ENCODE measurements at places on chromosomes 6 and 20.

GRCh38 chr6:110643175-110643574 lies 166.8 kb upstream of the SLC22A16 start:
- no peak for DNase-seq

GRCh38 chr6:13478525-13478966 lies 8.9 kb downstream of the GFOD1 start:
- peak; percentile 42 for DNase-seq

- DNase-seq, result no peak
These were observed 2.6 kb upstream of the MRGBP start for GRCh38 chr20:62793757-62794006.

DNA sequence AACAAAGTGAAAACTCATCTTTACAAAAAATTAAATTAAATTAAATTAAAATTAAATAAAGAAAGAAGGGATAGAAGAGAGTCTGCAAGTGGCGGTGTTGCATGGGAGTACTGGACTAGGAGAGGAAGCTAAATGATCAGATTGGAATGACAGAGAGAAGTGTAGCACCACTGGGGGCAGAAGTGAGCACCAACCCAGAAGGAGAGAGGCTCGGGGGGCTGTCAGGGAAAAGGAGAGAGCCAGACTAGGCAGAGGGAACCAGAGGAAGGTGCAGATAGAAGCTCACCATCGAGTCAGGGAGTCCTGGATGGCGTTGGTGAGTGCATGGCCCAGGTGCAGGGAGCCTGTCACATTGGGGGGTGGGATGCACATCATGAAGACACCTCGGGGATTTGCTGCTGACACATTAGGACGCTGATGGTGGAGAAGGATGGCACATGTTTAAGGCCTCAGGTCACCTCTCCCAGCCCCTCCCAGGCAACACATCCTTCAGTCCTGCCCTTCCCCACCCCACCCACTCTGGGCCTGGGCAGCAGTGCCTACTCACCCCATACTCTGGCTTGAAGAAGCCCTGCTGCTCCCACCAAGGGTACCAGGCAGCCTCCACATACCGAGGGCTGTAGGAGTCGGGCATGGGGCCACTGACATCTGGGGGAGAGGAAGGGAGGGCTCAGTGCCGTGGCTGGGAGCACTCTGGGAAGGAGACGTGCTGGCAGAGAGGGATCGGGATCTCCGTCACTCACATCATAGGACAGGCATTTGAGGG lies 4.0 kb downstream of the VARS1 start:
- DNase-seq, result peak; percentile 70

DNA sequence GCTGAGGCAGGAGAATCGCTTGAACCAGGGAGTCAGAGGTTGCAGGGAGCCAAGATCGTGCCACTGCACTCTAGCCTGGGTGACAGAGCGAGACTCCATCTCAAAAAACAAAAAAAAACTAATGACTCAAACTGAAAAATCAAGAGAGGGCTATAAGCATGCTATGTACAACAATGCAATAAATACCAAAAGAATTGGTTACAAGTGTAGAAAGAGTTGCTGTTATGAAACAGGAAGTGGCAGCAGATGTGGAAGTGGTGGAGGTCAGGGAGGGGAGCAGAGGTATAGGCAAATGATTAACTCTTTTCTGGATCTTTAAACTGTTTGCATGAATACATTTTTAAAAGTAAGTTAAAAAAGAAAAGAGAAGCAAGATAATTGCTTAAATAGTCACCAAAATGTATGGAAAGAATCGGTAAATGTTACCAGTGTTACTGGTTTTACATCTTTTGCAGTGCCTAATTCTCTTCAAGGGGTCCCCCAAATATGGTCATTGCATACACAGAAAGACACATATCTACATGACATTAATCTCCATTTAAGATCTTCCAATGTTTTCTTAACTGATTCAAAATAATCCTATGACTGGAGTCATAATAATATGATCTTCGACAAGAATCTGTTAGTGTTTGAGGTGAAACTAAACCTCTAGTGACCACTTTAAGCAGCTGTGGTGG lies 15.0 kb downstream of the CALHM6 start:
- peak; percentile 66 for DNase-seq

DNA sequence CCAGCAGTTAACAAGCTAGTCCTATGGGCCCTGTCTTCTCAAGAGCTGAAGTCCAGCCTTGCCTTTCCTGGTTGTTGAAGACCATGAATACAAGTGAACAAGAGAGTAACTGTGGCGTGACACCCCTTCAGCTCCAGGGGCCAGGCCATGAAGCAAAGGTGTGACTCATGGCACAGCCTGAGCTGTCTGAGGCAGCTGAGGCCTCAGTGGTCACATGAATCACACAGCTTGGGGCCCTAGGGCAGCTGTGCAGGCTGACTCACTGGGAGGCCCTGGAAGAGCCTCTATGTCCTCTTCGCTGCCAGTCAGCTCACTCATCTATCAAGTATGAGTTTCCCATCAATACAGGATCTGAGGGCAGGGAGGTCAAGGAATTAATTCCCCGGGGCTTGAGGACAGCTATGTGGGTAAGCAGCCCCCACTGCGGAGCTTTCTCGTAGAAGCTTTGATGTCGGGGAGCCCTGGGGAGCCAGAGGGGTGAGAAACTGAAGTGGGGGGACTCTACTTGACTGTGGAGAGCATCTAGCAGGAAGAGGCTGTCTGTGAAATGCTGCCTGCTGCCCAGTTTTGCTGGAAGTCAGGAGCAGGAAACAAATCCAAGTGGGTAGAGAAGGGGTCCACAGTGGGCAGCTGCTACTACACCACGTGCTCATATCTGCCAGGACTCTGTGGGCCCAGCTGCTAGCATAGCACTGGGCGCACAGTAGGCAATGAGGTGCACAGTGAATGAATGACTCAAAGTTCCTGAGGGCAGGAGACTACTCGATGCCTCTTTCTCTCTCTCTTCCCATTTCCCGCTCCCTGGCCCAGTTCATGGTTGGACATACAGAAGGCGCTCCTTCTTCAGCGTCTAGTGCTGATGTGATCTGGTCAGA lies 13.7 kb upstream of the FAM83C start:
- no peak for DNase-seq

- DNase-seq, result no peak
These were observed 74.7 kb downstream of the ZHX3 start for GRCh38 chr20:41242807-41243206.

DNA sequence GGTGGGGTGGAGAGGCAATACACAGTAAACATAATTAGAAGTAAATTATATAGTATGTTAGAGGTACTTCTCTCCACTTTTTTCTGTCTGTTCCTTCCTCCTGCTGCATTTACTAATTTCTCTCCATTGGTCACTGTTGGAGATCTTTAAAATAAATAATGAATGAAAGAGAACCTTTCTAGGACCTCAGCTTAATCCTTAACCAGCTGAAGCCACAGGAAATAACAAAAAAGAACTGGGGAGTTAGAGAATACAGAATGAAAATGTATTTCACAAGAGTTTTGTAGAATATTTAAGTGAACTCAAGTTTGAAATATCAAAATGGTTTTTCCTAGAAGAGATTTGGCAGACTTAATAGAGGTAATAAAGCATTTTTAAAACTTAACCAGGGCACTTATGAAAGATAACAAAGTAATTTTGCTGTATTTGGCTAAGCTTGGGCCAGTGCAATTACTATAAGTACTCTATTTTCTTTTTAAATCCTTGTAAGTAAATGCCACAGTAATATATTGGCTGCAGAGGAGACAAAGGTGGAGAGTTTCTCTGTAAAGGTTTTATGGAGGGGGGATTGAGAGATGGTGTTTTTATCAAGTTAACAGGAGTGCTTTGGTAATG lies 405.0 kb downstream of the CDKAL1 start:
- no peak for DNase-seq

- DNase-seq, result no peak
These were observed 93.0 kb downstream of the ADTRP start for GRCh38 chr6:11685481-11686093.

DNA sequence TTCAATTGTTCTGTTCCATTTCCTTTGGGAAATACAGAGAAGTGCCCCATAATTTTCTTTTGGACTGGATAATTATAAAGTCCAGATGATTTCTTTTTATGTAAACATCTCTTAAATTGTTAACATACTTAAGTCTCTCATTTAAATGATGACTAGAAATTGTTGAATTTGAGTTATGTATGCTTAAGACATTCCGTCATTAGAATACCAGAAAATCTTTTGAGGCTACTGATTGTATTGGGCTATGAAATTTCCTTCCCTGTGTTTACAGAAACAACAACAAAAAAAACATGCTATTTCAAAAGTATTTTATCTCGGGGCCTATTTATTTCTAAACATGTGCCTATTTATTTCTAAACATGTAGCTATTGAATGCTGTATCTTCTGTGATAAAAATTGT lies 125.4 kb downstream of the SH3BGRL2 start:
- no peak for DNase-seq

DNA sequence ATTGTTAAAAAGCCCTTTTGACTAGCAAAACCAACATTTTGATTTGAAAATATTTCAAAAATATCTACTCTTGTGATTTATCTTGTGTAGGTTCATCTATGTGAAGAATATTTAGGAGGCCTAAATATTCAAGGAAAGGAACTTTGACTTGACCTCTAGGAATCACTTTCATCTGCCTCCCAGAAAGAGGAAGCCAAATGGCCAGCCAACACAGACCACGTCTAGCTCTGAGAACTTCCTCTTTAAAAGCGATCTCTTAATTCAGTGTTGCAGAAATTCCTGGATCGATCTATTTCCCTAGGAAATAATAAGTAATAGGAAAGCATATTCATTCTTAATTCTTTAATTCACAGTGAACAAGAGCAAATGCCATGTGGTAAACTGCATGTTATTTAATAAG lies 9.6 kb upstream of the MOXD1 start:
- DNase-seq, result no peak

- no peak for DNase-seq
These were observed 89.9 kb downstream of the GPR6 start for GRCh38 chr6:110067837-110068591.

- no peak for DNase-seq
These were observed 251.2 kb upstream of the NOX3 start for GRCh38 chr6:155706806-155707205.

GRCh38 chr20:2473516-2473915 lies 2.9 kb upstream of the SNRPB start:
- DNase-seq, result no peak

DNA sequence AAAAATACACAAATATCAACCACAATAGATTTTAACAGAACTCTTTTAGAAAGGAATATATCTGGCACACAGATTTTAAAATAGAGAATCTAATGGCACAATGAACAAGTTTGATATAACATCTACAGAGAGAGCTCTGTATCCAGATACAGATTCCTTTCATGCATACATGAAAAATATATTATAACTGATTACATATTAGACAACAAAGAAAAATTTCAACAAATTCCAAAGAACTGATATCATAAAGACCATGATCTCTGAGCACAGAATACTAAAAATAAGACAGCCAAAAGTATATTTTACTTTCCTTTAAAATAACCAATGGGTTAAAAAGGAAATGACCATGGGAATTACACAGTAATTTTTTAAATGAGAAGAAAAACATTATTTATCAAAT lies 74.1 kb upstream of the MAP7 start:
- no peak for DNase-seq
